ENCODE measurements at places on chromosomes 7 and 10. TPM values are rescaled to one million over a fixed set of nuclear protein-coding genes. Genes with fewer than 3 reads are reported as not detected.

DNA sequence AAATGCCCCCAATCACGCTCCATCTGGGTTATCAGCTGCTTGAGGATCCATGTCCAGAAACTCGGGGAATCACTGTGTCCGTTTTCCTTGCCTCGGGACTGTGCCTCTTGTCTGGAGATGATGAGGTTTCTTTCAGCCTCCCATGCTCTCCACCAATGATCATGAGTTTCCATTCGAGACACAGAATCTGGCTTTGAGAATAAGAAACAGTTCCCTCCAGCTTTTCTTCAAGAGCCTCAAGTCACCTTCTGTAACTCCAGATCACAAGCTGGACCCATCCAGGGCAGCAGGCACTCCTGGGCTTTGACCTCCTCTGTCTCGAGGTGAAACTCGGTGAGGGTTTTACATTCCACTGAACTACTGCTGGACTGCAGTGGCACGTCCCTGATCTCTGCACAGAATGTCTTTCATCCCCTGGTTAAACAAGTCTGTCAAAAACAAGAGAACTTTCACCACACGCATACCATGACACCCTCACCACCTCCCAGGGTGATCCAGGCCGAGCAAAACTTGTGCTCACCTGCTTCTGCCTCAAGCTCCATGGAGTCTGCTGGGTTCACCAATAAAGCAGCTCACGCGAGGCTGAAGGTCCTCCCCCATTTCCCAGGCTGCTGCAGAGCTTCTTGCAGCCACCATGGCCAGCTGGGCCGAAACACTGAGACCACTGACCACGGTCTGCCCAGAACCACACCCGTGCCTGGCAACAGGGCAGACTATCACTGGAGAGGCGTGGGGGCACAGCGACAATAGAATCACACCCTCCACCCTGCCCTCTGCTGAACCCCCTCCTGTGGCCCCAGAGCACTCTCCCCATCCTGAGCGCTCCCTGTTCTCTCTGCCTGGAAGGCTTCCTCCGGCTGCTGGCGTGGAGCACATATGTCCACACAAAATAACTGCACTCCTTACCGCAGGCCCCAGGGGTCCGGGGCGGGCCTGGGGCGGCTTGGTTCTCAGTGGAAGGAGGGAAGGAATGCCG is 25.1 kb downstream of the MAT1A start:
- no peak overlapping the region for H3K4me3 ChIP-seq
- no peaks in the 10 kb centered on the region for H3K36me3 ChIP-seq
- no peaks in the 10 kb centered on the region for H3K27me3 ChIP-seq
- no peak for DNase-seq
- H3K27ac ChIP-seq: no peak overlapping the region

- no peak for DNase-seq
- no peaks in the 10 kb centered on the region for H3K36me3 ChIP-seq
- H3K4me1 ChIP-seq: no peaks in the 10 kb centered on the region
- H3K4me3 ChIP-seq: no peak overlapping the region
- no peak overlapping the region for H3K27ac ChIP-seq
- no peaks in the 10 kb centered on the region for H3K27me3 ChIP-seq
Measured at GRCh38 chr10:8242295-8242872, 187.9 kb downstream of the GATA3 start.

- no peaks in the 10 kb centered on the region for H3K27me3 ChIP-seq
- no peaks in the 10 kb centered on the region for H3K36me3 ChIP-seq
- no peaks in the 10 kb centered on the region for H3K4me1 ChIP-seq
- DNase-seq: peak; percentile 45
Measured at GRCh38 chr10:26725837-26726727, 28.6 kb downstream of the PDSS1 start.

GRCh38 chr10:59393349-59393748 is 31.0 kb upstream of the FAM13C start:
- no peak for DNase-seq
- H3K27ac ChIP-seq: no peak overlapping the region
- no peak overlapping the region for H3K4me3 ChIP-seq
- no peaks in the 10 kb centered on the region for H3K27me3 ChIP-seq
- H3K4me1 ChIP-seq: no peaks in the 10 kb centered on the region
- H3K36me3 ChIP-seq: no peaks in the 10 kb centered on the region

DNA sequence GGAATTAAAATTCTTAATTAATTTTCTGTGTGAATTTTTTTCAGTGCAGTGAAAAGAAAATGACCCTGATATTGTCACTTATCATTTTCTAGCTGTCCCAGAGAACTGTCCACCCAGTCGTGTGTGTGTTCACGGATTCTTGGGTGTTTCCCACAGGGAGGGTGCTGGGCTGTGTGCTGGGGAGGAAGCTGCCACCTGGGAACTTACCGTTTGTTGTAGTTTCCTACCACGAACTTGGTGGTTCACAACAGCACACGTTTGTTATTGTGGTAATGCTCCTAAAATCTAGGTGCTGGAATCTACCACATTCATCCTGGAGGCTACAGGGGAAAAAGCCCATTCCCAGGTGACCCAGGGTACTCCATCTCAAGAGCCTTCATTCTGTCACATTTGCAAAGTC is 276.1 kb downstream of the GLRX3 start:
- H3K27ac ChIP-seq: no peak overlapping the region
- no peak overlapping the region for H3K4me3 ChIP-seq
- no peaks in the 10 kb centered on the region for H3K36me3 ChIP-seq
- no peak for DNase-seq

- no peak overlapping the region for H3K27ac ChIP-seq
- H3K27me3 ChIP-seq: peaks cover 3% of the 10 kb centered on the region
- peaks cover 8% of the 10 kb centered on the region for H3K4me1 ChIP-seq
- DNase-seq: no peak
Measured at GRCh38 chr10:129048513-129048912, 418.5 kb upstream of the MGMT start.

GRCh38 chr7:141534757-141535737 is 16.2 kb upstream of the AGK start:
- H3K4me3 ChIP-seq: no peak overlapping the region
- DNase-seq: no peak
- H3K27me3 ChIP-seq: no peaks in the 10 kb centered on the region
- no peak overlapping the region for H3K27ac ChIP-seq
- H3K36me3 ChIP-seq: no peaks in the 10 kb centered on the region

DNA sequence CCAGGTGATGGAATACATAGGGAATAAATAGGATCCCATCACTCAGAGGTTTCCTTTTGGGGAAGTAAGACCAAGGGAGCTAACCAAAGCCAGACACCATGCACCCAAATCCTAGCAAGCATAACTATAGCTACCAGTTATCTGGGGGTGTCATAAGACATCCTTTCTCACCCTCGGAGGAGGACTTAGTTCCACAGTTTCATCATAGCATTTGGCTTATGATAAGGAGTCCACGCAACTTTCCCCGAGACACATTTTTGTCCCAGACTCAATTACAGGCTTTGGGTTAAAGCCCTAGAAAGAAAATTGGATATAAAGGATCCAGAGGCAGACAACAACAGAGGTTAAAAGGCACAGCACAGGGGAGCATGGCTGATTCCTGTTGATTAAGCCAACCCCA is 442.9 kb downstream of the HTR7 start:
- no peak for DNase-seq
- no peaks in the 10 kb centered on the region for H3K4me1 ChIP-seq
- H3K27me3 ChIP-seq: no peaks in the 10 kb centered on the region
- H3K27ac ChIP-seq: no peak overlapping the region

GRCh38 chr7:112147793-112148361 is 58.3 kb downstream of the DOCK4 start:
- no peaks in the 10 kb centered on the region for H3K27me3 ChIP-seq
- H3K27ac ChIP-seq: no peak overlapping the region
- H3K36me3 ChIP-seq: no peaks in the 10 kb centered on the region
- H3K4me3 ChIP-seq: no peak overlapping the region
- DNase-seq: no peak

- H3K4me3 ChIP-seq: no peak overlapping the region
- no peak for DNase-seq
- no peaks in the 10 kb centered on the region for H3K27me3 ChIP-seq
- no peaks in the 10 kb centered on the region for H3K36me3 ChIP-seq
- no peak overlapping the region for H3K27ac ChIP-seq
Measured at GRCh38 chr10:80072584-80072983, 5.9 kb upstream of the TMEM254 start.

DNA sequence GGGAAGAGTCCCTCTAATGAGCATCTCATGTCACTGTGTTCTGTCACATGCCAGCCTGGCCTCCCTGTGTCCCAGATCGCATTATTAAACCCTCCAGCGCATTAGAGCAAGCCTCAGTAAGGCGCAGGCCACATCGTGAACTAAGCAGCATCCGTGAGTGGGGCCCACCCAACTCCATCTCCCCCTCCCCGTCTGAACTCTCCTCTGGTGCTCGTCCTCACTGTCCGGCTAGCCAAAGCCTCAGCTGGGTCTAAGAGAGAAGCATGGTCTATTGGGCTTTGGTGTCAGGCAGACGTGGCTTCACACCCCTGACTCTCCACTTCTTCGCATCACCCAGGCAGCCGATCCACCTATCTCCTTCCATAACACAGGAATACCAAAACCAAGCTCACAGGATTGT is 164.7 kb upstream of the LANCL2 start:
- peaks cover 8% of the 10 kb centered on the region for H3K36me3 ChIP-seq
- no peaks in the 10 kb centered on the region for H3K4me1 ChIP-seq
- H3K27me3 ChIP-seq: no peaks in the 10 kb centered on the region
- no peak overlapping the region for H3K27ac ChIP-seq

- peaks cover 21% of the 10 kb centered on the region for H3K4me1 ChIP-seq
- H3K27ac ChIP-seq: no peak overlapping the region
- peaks cover 55% of the 10 kb centered on the region for H3K27me3 ChIP-seq
- no peak overlapping the region for H3K4me3 ChIP-seq
- no peaks in the 10 kb centered on the region for H3K36me3 ChIP-seq
Measured at GRCh38 chr10:101567165-101568006, 20.7 kb downstream of the POLL start.

DNA sequence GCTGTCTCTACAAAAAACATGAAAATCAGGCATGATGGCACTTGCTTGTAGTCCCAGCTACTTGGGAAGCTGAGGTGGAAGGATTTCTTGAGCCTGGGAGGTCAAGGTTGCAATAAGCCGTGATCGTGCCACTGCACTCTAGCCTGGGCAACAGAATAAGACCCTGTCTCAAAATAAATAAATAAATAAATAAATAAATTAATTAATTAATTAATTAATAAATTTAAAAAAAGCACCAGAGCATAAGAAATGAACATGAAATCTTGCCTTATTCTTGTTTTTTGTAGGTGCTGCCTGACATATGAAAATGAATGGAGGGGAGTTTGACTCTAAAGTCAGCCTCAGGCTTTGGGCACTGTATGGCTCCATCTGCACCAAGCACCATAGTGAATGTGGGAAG is 69.9 kb downstream of the GATA3 start:
- no peak overlapping the region for H3K4me3 ChIP-seq

- no peaks in the 10 kb centered on the region for H3K36me3 ChIP-seq
- peaks cover 57% of the 10 kb centered on the region for H3K4me1 ChIP-seq
- H3K27ac ChIP-seq: peak overlapping the region; percentile 42
- no peaks in the 10 kb centered on the region for H3K27me3 ChIP-seq
Measured at GRCh38 chr7:37405603-37406122, 43.0 kb downstream of the ELMO1 start.

DNA sequence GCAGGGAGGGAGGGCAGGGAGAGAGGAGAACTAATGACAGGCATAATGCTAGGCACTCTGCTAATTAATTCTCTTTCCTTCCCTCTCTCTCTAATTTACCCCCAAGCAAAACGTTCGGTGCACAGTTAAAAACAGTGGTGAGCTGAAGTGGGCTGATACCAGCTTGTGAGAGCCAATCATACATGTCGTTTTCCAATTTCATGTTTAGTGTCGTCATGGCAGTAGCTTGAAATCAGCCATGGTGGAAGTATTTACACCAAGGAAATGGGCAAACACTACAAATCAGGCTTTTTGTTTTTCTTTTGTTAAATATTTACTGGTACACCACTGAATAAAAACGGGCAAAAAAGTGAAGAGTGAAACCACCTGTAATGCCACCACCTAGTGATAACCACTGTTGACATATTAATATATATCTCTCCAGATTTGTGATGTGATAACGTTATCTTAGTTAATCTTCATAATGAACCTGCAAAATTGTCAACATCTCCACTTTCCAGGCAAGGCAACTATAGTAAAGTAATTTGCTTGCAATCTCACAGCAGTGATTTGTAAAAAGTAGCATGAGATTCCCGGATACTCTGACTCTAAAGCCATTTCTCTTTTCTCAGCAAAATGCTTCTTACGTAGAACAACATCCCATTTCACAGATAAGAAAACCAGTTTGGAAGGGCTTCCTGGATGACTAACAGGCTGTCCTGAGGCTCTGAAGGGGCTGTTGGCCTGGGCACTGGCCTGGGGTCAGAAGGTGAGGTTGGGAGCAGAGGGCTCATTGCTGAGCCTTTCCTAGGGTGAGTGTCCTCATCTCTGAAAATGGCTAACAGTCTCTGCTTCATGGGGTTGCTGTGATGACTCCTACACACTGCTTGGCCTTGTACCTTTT is 83.7 kb downstream of the ATXN7L1 start:
- no peak for DNase-seq
- no peaks in the 10 kb centered on the region for H3K27me3 ChIP-seq
- H3K4me3 ChIP-seq: no peak overlapping the region
- no peak overlapping the region for H3K27ac ChIP-seq

DNA sequence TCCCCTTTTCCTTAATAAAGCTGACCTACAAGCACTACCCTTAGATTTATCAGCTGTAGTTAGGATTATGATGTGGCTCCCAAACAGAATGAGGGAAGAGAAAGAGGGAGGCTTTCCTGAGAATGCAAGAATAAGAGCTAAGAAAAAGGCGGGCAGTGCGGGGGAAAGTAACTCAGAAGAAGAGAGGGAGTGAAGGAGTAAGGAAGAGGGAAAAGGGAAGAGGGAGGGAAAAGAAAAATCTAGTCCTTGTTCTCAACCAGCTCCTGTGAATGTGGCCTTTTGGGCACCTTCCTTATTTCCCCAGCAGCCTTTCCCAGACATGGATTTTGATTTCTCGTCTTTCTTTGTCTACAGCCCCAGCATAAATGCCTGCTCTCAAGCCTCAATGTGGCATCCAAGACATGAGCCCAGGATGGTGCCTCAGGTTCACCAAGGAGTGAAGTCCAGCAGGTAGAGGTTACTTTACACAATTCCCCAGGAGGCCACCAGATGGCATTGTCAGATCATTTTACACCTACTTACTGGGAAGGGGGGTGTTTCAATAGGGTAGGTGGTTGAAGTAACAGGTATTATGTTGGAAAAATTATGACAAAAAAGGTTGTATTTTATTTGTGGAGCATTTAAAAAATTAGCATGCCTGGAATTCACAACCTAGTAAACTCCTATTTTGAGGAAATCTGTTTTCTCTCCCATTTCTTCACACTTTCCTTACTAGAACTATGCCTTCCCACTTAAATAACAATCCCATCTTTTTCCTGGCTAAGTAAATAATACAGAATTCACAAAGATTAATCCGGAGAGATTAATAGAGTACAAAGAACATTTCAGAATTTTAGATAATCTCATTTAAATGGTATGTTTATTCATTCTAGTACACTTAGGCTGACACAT is 106.5 kb downstream of the HTR7 start:
- H3K27me3 ChIP-seq: no peaks in the 10 kb centered on the region
- no peak for DNase-seq
- no peak overlapping the region for H3K4me3 ChIP-seq
- H3K36me3 ChIP-seq: no peaks in the 10 kb centered on the region
- no peaks in the 10 kb centered on the region for H3K4me1 ChIP-seq
- no peak overlapping the region for H3K27ac ChIP-seq

SAP25 gene
- total RNA-seq: 0.70 TPM

TMEM213 gene
- total RNA-seq: not detected

GLCCI1 gene
- 8.0 TPM for total RNA-seq

FAM25G gene
- total RNA-seq: not detected

WEE2 gene
- total RNA-seq: 0.12 TPM

GRID1 gene
- 1.7 TPM for total RNA-seq

ANKRD1 gene
- 5,593 TPM for total RNA-seq

HIPK2 gene
- 116 TPM for total RNA-seq

ACHE gene
- total RNA-seq: 0.62 TPM

TRPV5 gene
- total RNA-seq: not detected

TUBAL3 gene
- 0.17 TPM for total RNA-seq

EVX1 gene
- total RNA-seq: not detected

All from heart right ventricle (tissue), 16 donors.